ENCODE measurements at places on chromosomes 5 and 9.
A peak's percentile ranks its signal among the peaks of the same experiment; 100 is the strongest.

DNA sequence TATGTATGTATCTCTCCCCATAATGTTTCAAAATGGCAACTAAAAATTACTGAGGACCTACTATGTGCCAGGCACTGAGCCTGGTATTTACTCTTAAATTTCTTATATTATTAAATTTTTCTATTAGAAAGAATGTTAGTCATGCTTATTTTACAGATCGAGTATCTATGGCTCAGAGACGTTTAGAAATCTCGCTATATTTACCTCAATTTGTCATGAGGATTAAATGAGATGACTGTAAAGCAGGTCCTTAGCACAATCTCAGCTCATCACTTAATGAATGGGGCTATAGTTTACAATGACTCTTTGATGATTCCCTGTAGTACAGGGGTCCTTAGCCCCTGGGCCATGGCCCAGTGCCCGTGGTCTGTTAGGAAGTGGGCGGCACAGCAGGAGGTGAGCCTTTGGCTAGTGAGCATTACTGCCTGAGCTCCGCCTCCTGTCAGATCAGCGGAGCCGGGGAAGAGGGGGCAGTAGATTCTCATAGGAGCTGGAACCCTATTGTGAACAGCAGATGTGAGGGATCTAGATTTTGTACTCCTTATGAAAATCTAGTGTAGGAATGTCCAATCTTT lies 15.5 kb downstream of the ENC1 start:
- DNase-seq: no peak

- peak; percentile 78 for DNase-seq
Observed at GRCh38 chr5:146042628-146043279, 62.6 kb downstream of the PLAC8L1 start.

DNA sequence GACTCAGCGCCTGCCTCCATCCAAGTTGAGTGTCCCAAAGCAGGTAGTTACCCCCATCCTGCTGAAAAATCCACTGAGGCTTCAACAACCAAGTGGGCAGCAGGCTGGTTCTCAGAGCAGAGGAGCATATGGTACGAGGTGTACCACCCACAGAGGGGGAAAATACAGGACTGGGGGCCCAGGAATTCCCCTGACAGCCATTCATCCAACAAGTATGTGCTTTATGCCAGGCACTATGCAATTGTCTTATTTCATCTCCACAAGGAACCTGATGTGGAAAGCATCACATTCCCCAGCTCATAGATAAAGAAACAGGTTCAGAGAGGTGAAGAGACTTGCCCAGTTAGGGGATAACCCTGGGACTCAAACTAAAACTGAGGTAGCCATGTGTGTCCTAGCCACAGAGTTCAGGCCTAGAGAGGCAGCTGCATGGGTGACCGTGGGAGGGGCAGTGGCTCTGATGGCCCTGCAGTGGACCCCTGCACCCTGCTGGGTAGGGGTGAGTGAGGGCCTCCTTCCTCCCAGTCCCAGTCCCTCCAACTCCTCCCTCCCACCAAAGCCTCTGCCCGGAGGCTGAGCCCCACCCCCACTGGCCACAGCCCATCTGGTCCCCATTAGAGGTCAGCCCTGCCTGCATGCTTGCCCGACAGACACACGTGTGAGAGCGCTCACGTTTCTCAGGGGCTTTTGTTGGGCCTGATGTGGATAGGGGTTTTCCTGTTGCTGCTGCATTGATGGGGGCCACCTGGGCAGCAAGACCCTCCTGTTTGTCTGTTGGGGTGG lies 11.5 kb downstream of the PDLIM4 start:
- DNase-seq: no peak

DNA sequence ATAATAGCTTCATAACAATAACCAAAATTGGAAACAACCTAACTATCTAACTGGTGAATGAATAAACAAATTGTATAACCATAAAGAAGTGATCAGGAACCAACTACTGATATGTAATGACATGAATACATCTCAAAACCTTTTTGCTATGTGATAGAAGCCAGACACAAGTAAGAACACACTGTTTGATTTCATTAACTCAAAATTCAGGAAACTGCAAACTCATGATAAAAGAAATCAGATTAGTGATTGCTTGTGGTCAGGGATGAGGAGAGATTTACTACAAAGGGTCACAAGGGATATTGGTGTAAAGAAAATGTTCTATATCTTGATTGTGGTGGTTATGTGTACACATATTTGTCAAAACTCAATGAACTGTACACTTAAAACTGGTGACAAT lies 22.6 kb upstream of the BRINP1 start:
- no peak for DNase-seq

GRCh38 chr5:145294331-145294730 lies 540.8 kb downstream of the PRELID2 start:
- DNase-seq: no peak

- DNase-seq: no peak
Observed at GRCh38 chr5:30600892-30601291, 592.6 kb upstream of the CDH6 start.

Data from SW480 (cell line).